Fibroblast of lung (primary cell): ENCODE measurements at places on chromosomes 2 and 18. TPM values are rescaled to one million over a fixed set of nuclear protein-coding genes. Genes with fewer than 3 reads are reported as not detected.

The FBXO48 gene
- 0.26 and 0.33 TPM in 2 replicates for total RNA-seq

The FBXO15 gene
- 0.77 and 0.83 TPM in 2 replicates for total RNA-seq

DNA sequence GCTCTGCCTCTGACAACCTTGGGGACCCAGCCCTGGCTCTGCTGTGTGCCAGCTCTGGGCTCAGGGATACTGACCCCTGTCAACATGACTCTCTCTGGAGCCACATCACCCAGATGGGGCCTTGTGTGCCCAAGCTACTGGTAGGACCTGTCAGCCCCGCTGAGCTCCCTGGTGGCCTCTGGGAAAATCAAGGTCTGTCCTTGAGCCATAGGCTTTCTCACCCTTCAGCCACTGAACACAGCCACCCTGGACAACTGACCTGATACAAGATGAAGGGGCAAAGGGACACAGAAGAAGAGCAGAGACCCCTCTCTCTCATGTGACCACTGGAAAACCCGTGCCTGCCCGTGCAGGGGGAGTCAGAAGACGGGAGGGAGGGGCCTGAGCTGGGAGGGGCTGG is 7.8 kb downstream of the CCDC74A start:
- DNase-seq: no peak

DNA sequence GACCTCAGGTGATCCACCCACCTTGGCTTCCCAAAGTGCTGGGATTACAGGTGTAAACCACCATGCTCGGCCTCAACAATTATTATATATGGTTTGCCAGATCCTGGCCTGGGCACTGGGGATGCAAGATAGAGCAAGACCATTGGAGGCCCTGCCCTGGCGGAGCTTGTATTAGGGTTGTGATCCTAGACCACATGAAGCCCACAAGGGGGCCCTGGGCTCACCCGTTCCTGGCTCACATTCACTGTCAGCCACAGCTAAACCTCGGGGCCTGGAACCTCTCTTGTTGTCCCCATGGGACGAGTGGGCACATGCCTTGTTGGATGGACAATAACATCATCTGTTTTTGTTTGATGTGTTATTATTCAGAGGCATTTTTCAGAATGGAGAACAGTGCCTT is 14.9 kb downstream of the HPCAL1 start:
- no peak for DNase-seq

DNA sequence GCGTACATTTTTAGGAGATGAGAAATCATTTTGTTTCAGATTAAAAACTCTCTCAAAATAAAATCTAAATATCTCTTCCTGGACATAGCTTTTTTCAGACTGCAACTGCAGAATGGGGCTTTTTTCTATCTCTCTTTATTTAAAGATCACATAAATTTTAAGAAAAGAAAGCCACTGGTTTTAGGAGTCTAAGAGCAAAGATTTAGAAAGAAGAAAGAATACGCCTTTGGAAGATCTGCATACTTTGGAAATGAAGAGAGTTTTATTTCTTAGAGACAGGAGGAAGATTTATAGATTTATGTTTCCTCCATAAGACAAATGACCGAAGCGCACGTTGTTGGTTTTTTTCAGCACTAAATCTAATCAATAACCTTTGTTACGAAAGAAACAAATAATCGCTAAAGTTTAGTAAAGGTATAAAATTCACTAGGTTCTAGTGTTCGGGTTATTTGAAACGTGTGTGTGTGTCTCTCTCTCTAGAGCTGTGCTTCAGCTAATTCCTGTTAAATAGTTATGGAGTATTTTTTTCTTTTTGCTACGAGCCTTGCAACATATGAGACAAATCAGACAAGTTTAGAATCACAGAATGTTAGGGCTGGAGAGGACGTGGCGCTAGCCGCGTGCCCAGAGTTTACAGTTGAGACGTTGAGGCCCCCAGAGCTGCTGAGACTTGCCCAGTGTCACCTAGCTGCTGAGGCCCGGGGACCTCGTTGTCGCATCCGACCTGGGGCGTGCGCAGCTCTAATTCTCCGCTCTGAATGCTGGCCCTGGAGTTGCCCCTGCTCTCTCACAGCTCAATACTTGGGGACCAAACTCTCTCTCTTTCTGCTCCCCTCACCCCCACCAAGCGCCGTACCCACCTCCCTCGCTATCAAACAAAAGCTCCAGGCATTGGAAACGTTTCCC is 69.9 kb downstream of the CTAGE1 start:
- peak; percentile 30 for DNase-seq

GRCh38 chr2:238133499-238134392 is 4.7 kb upstream of the KLHL30 start:
- DNase-seq: no peak

- DNase-seq: no peak
Measured at GRCh38 chr18:63487676-63488075, 10.9 kb downstream of the SERPINB5 start.

DNA sequence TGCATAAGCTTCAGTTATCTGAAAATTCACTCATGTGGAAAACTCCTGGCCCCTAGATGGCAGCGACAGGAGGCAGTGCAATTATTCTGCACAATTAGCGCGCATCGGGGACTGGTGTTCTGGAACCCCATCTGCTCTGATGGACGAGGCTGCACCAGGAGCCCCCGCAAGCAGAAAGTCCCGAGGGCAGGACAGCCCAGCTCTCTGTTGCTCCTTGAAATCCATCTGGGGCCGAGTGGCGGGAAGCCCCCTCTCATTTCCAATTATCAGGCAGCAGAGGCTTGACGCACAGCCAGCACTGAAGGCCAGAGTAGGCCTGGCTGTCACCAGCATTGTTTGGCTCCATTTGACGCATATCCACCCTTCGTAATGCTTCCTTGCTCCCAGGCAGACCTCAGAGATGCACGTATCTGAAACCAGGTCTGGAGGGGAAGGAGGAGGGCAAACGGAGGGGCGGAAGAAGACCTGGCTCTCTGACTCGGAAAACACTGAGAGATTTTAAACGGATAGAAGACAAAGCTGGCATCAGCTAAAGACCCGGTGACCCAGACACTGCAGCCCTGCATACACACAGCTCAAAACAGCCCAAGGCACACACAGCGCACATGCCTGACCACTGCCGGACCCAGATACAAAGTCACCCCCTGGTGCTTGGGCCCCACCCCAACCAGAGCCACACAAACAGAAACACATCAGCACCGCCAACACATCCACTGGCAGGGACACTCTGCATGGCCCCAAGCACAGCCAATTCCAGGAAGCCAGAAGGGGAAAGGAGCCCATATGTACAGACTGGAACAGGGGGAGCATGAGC is 69.8 kb downstream of the TNS1 start:
- peak; percentile 71 for DNase-seq

DNA sequence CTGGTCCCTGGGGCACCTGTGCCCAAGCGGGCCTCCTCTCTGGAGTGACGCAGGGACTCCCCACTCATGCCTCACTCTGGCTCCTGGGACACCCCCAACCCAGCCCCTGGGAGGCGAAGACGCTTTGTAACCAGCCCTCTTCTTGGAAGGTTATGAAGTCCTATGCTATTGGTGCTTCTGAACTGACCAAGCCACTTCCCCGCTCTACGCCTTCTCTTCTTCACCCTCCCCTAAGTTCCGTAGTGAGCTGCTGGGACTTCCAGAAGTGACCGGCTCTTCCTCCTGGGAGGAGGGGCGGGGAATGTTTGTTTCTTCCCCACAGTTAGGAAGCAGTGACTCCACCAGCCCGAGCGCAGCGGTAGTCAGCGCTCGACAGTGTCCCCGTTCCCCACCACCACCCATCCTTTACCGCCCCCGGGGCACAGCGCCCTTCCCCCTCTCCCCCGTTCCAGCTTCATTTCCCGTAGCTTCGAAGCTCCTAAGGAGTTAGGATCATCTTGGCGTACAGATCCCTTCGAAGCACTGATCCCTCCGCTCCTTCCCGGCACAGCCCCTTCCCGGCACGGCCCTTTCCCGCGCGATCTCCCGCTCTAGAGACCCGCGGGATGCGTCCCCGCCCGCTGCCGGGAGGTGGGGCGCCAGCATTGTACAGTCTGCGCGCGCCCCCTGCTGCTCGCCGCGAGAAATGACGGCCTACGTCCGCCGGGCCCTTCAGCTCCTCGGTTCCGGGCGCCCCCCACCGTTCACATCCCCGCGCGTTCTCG is 25.3 kb upstream of the NOTO start:
- DNase-seq: peak; percentile 81

The CDK5R2 gene
- total RNA-seq: under 0.01 and 0.17 TPM in 2 replicates

The ALK gene
- under 0.01 TPM in 2 replicates for total RNA-seq

The LOXL3 gene
- 12.6 and 26.4 TPM in 2 replicates for total RNA-seq

DNA sequence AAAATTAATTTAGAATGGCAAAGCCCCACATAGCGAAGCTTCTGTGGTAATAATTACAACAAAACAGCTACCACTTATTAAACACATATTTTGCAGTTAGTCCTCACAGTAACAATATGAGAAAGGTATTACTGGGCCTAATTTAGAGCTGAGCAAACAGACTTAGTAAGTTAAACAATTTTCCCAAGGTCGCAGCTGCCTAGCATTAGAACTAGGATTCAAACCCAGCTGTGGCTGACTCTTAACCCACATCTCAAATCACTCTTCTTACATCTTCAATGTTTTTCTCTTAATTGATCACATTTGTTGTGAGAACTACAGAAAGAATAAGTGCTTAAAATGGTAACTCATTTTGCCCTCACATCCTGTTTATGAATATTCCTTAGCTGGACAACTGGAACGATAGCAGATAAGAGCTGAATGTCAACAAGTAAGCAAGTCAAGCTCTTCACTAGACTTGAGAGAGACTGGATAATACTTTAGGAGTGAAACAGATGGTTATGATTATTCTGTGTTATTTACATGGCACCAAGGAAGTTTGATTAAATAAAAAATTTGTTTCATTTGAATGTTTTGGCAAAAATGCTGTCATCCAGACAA is 59.4 kb upstream of the TMEM17 start:
- DNase-seq: no peak

- no peak for DNase-seq
Measured at GRCh38 chr18:60162388-60162787, 210.2 kb downstream of the MC4R start.

DNA sequence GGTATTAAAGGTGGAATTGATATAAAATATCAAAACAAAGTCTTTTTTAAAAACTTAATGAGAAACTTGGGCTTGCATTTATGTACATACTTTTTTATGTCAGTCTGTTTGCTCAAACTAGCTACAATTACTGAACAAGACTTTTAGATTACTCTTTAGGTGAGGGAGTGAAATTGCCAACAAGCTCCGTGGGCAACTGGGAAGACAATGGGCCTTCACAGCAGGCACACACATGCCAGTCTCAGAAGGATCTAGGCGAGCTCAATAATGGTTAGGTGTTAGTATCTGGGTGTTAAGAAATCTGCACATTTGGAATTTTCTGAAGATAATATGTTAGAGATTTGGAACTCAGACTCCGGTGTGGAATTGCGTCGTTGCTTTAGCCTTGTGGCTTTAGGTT is 23.0 kb upstream of the MAL start:
- DNase-seq: no peak

DNA sequence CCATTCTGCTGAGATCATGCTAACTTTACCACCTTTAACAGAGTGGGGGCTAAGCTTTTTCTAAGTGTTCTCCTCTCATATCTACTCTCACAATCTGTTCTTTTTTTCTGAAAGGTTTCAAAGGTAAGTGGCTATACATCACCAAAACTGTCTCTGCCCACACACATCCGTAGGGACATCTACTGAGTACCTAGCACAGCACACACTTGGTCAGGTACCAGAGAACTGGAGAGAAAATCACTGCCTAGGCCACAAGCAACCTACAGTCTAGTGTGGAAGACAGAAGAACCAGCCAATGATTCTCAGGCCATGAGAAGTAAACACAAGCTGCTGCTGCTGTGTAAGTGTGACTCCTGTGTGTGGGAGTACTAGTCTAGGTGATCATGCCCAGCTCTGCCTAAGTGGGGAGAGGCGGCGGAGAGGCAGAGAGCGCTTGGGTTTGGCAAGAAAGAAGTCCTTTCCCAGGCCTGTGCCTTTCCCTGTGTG is 176.1 kb upstream of the ZFP36L2 start:
- DNase-seq: no peak

- DNase-seq: peak; percentile 72
Measured at GRCh38 chr2:14635391-14635871, 2.9 kb downstream of the LRATD1 start.

The PRKAG3 gene
- total RNA-seq: 0.26 and 0.33 TPM in 2 replicates

The CYP26B1 gene
- 0.17 and 0.51 TPM in 2 replicates for total RNA-seq

GRCh38 chr2:206341396-206341795 is 66.9 kb downstream of the ZDBF2 start:
- no peak for DNase-seq

The PLEK gene
- not detected in 2 replicates for total RNA-seq

DNA sequence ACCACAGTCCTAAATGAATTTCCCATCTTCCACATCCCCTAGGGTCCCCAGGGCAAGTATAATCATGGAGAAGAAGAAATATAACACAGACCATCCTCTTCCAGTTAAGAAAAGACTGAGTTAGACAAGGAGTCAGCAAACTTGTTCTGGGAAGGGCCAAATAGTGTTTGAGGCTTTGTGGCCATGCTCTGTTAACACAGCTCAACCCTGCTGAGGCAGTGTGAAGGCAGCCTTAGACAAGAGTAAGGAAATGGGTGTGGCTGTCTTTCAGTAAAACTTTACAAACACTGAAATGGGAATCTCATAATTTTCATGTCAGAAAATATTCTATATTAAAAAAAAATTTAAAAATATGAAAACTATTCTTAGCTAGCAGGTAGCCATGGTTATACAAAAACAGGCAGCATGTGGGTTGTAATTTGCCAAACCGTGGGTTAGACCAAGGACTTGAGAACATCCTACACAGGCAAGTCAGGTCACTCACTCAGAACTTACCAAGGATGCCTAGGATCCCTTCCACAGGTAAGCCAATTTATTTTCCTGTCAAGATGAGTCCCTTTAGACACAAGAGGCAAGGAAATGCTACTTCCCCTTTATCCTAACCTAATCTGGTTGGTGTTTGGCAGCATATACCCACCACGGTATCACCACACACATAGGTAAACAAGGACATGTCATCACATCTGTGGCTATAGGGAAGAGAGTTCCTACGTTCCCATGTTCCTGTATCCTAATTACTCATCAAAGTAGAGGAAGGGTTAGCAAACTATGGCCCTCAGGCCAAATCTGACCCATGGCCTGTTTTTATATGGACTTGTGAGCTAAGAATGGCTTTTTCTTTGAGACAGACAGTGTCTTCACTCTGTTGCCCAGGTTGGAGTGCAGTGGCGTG is 31.9 kb downstream of the C2orf74 start:
- DNase-seq: no peak
